Pulmonary artery endothelial cell (primary cell): ENCODE measurements at places on chromosomes 2 and 18. TPM values are rescaled to one million over a fixed set of nuclear protein-coding genes. Genes with fewer than 3 reads are reported as not detected.

RAPGEF4 gene
- total RNA-seq, result 5.3 and 6.1 TPM in 2 replicates

AOX1 gene
- total RNA-seq, result 3.4 and 14.5 TPM in 2 replicates

IL36RN gene
- not detected in 2 replicates for total RNA-seq

GPC1 gene
- 18.6 and 27.2 TPM in 2 replicates for total RNA-seq

TWIST2 gene
- total RNA-seq, result 5.4 and 13.2 TPM in 2 replicates

TANC1 gene
- total RNA-seq, result 55.0 and 78.7 TPM in 2 replicates

ATF2 gene
- total RNA-seq, result 31.6 and 54.2 TPM in 2 replicates

RTP5 gene
- not detected in 2 replicates for total RNA-seq

RAX gene
- not detected in 2 replicates for total RNA-seq

CFAP221 gene
- total RNA-seq, result 1.1 TPM in 1 of 2 replicates, not detected in the other

DSG4 gene
- total RNA-seq, result not detected in 2 replicates

CNDP1 gene
- not detected in 2 replicates for total RNA-seq

XDH gene
- not detected in 2 replicates for total RNA-seq

INHBB gene
- 0.25 and 1.7 TPM in 2 replicates for total RNA-seq

C2orf81 gene
- 0.13 and 0.28 TPM in 2 replicates for total RNA-seq

TMEM163 gene
- 0.81 and 2.2 TPM in 2 replicates for total RNA-seq

FOSL2 gene
- total RNA-seq, result 36.3 and 66.0 TPM in 2 replicates
